ENCODE measurements at places on chromosomes 12 and 14.

DNA sequence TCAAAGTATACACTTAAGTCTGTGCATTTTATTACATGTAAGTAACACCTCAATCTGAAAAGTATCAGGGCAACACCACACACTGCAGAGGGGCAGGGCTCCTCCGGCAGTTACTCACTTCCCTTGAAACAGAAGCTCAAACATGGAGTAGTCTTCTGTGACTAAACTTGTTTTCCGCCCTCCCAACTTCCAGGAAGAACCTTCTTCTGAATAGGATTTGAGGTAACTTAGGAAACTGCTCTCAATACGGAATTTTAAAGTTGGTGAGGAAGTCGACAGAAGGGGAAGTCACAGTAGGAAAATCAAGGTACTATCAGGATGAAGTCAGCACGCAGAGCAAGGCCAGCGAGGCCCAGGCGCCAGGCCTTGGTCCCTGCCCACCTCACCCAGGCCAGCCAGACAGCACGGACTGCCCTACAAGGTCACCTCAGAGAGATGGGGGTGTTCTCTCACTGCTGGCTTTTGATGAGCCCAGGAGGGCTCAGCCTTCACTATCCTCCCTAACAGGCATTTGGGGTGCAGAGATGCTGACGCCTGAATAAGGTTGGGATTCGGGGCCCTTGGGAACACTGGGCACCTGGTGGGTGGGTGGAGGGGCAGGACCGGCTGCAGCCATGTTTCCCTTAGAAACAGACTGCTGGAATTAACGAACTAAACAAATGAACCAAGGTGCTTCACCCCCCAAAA is 5.8 kb downstream of the ANKRD9 start:
- DNase-seq: no peak

DNA sequence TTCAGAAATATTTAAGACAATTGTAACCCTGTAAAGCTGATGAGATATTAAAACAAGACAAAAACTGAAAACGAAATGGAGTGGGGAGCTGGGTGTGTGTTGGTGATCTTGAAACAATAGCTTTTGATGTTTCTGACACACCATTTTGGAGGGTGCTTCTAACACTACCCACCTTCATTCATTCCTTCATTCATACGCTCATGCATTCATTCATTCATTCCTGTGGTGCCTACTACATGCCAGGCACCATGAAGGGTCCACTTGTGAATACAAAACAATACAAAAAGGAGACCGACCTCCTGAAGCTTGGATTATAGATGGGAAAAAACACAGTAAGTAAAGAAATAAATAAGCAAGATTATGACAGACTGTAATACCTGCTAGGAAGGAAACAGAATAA is 60.5 kb downstream of the FOXN3 start:
- DNase-seq: no peak

DNA sequence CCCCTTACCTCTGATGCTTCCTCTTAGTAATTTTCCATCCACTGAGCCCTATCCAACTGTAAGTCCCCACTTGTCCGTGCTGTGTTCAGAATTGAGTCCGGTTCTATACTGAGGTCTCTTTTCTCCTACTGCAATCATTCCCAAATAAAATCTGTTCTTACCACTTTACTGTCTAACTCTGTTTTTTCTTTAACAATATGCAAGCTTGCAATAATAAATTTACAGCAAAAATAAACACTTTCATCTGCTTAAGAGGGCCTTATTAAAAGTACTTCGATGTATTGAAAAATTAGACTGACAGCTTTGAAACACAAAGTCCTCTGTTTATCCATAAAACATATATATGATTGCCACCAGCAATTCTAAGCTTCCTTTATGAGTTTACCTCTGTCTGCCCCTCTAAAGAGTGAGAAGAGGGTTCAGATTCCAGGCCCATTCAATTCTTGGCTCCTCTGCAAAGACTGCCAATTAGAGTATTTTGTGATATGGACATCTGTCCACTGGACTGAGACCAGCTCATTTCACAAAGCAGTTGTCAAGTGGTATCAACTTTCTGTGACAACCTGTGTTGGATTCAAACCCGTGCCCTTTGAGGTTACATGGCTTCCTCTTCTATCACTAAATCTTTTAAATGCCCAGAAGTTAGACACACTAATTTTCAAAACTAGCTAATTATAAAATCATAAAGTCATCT is 39.9 kb upstream of the G2E3 start:
- no peak for DNase-seq

GRCh38 chr12:49296034-49296835 is 1.3 kb downstream of the PRPH start:
- peak; percentile 17 for DNase-seq

DNA sequence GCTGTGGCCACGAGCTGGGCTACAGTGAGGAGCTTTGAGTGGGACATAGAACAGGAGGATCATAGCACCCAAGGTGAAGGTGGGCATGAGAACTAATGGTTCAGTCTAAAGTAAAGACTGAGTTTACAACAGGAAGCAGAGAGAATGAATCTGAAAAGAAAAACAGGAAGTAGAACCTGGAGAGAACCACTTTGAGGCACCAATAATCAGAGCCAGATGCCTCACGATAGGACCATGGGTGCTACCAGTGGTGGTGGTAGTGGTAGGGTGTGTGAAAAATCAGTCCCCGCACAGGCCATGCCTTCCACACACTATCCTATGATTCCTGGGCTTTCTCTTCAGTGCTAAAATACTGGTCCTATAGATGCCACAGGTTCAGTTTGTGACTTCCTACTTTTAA is 293.6 kb downstream of the AKAP6 start:
- no peak for DNase-seq

DNA sequence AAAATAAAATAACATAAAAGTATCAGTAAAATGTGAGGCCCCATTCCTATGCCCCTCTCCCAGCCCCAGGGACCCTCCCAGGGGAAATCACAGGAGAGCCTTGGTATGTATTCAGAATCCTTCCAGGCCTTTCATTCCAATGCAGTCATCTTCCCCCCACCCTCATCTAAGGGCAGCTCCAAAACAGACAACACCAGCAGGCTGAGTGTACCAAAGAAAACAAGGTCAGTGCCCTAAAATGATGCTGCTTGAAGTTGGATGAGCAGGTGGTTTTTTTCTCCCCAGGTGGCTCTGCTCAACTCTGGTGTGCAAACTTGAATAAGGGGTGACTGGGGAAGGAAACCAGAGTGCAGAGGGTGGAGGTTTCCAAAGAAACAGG is 56.2 kb downstream of the TSPAN9 start:
- no peak for DNase-seq

DNA sequence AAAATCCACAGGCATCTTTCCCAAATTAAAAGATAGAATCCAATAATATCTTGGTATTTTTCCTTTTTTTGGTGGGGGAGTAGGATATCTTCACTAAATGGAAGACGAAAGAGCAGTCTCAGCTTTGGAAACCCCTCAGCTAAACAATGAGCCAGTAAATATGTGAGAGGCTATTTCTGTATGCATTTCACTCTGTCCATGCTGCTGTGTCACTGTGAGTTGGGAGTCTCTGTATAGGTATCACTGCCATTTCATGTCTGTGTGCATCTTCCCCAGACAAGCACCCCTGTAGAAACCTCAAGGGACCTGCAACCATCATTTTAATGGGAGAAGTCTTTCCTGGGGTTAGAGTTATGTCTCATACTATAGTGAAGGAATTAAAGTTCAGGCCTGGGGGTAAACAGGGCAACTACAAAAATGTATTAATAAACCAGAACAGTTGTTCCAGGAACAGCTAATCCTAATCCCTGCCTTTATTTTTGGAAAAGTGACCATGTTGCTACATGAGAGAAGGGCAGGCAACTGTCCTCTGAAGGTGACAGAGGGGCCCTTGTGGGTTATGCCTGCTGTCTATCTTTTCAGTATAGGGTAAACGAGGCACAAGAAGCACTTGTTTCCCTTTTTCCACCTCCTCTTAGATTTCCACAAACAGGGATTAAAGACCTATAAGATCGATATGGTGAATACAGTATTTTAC is 11.3 kb upstream of the STAC3 start:
- no peak for DNase-seq

DNA sequence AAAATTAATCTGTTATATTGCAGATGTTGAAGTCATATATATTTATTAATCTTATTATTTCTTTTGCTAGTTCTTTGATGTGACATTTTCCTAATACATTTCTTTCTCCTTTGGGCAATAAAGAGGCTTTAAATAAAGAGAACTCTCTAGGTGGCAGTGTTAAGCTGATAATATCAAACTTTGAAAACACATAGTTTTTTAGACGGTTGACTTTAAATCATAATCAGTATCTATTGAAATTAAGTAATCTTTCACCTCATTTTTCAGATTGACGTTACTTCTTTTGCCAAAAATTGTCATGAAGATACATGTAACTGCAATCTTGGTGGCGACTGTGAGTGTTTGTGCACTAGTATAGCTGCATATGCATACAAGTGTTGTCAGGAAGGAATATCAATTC is 130.8 kb upstream of the PTPRQ start:
- DNase-seq: no peak

- DNase-seq: no peak
Observed at GRCh38 chr12:58540480-58541299, 379.6 kb downstream of the LRIG3 start.

DNA sequence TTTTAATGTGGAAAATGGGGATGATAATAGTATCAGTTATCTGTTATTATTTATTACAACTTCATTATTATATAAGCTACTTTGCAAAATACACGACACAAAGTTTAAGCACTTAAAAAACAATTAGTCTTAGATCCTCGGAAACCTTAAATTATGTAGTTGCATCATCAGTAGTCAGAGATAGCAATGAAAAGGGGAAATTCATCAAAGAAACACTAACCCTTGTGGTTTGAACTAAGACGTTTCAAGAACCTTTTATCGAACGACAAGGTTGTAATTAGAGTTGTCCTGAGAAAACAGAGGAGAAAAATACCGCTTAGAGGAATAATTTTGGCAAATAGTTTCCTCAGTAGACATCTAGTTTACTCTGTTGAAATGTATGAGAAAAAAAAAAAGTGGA is 198.5 kb downstream of the PTPRO start:
- DNase-seq: no peak

DNA sequence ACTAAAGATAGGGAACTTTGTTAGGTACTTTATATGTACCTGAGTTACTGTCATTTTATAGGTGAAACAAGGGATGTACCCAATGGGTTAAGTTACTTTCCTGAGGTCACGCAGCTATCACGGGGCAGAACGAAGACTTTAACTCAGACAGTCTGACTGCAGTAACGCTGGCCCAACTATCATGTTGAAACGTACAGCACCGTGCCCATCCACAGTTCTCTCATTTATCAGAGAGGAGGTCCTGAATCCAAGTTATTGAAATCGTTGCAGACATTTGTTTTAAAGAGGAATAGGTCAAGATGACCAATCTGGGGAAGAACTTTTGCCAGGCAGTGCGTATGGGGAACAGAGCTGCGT is 587 bp upstream of the C12orf75 start:
- no peak for DNase-seq

GRCh38 chr14:20493634-20494033 is 11.7 kb upstream of the RNASE10 start:
- DNase-seq: no peak

DNA sequence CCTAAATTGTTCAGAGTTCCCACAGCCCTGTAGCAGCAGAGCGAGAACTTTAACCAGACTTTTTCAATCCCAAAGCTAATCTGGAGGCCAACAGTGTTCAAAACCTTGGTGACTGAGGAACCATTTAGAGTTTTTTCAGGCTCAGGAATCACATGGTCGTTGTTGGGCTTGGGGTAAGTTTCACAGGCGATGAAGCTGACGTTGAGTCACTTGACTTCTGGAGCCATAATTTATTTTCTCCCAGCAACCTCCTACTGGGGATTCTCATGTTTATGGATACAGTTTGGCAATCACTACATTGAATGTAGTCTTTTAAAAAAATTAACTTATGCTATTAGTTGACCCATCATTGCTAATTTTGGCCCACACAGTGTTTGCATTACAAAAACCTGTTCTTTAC is 34.5 kb downstream of the SSPN start:
- no peak for DNase-seq

DNA sequence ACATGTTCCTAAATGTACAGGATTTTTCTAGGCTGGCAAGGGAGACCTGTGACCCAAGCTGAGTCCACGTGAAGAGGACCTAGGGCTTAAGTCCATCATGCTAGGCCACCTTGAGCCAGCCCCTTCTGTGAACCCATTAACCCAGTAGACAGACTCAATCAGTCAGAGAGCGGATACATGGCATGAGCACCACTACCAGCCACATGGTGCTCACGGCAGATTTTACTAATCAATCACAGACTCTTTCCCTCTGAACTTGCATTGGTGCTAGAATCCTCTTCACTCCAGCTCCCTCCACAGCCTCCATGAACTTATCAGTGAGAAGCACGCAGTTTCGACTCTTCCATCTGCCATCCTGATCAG is 9.0 kb downstream of the PHETA1 start:
- DNase-seq: no peak

- peak; percentile 63 for DNase-seq
Observed at GRCh38 chr14:98173305-98173704, 1098.7 kb downstream of the BCL11B start.

GRCh38 chr14:42307239-42307825 is 700.7 kb downstream of the LRFN5 start:
- no peak for DNase-seq

GRCh38 chr14:99704037-99704436 is 19.9 kb downstream of the CYP46A1 start:
- no peak for DNase-seq

GRCh38 chr12:132284071-132284826 is 45.1 kb downstream of the GALNT9 start:
- no peak for DNase-seq

GRCh38 chr12:78209846-78210505 is 379.3 kb downstream of the NAV3 start:
- DNase-seq: no peak

- no peak for DNase-seq
Observed at GRCh38 chr12:1310653-1311052, 283.7 kb downstream of the FBXL14 start.

- no peak for DNase-seq
Observed at GRCh38 chr12:66371982-66372381, 69.7 kb downstream of the HELB start.

GRCh38 chr14:74362361-74362915 is 14.2 kb downstream of the VRTN start:
- DNase-seq: peak; percentile 9

DNA sequence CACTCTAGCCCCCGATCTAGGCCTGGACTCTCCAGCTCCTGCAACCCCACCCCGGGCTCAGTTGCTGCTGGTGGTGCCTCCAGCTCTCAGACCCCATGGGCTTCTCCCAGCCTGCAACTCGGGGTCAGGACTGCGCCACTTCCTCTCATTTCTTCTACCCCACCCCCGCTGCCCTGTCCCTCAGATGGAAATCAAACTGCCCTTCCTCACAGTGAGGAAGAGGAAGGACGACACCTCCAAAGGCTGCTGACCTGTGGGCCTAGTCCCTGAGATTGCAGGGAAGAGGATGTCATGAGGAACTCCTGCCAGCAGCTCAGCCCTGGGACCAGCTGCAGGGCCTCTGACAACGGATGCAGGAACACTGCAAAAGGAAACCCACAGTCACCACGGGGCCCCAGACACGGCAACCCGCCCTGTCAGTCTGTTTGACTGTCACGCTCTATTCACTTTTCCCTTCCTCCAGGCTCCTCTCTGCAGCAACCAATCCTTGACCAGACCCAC is 29.3 kb upstream of the PNMA1 start:
- DNase-seq: peak; percentile 39
